Thoracic aorta (tissue), 2 donors: ENCODE measurements at places on chromosomes 1 and 21.

DNA sequence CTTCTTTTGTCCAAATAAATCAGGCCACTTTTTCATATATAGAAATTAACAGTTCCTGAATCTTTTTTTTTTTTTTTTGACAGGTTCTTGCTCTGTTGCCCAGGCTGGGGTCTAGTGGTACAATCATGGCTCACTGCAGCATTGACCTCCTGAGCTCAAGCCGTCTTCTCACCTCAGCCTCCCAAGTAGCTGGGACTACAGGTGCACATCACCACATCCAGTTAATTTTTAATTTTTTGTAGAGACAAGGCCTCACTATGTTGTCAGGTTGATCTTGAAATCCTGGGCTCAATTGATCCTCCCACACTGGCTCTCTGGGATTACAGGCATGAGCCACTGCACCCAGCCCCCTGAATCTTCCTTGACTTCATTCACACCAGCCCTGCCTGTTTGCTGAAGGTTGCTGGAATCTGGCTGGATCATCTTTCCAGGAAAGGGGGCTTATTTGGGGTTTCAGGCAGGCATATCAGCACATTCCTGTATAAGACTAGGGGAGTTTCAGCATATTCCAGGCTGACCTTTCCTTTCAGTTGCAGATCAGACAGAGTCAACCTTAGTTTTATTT, 78.2 kb upstream of the ARHGAP29 start:
- no peak for DNase-seq

DNA sequence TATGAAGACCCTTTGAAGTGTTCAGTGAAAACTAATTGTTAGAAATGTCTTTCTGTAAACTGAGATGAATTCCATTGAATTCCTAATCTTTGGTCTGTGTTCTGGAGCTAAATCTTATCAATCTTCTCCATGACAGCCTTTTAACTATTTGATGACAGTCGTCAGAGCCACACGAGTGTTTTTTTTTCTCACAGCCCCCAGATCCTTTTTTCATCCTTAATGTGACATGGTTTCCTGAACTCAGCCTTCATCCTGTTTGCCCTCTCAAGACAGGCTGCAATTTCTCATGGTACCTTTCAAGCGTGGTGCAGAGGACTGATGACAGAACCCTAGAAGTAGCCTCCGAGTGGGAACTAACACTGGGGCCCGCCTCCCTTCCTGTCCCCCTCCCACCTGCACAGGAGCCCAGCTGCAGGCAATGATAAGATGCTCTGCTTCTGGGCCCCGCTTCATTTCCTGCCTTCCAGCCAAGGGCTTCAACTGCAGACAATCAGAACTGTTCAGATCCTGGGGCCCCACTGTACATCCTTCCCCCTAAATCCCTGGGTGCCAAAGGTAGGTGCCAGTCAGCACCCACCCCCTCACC, 114.6 kb upstream of the VAV3 start:
- DNase-seq: no peak

GRCh38 chr1:113999799-114000198, 20.5 kb downstream of the OLFML3 start:
- DNase-seq: no peak

DNA sequence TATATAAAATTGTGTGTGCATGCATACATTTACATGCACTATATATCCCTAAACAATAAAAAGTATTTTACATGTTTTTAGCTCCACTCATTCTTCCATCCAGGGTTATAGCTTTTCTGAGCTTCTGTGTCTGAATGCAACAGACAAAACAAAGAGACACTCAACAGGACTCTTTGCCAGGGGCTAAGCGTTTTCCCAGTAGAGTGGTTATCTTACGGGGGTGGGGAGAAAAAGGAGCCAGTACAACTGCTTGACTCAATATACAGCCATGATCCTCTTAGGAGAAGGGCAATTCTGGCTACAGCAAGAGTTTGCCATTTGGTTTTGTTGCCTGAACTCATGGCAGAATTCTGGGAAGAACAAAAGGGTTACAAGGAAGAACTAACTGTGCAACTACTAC, 14.6 kb upstream of the PPP2R5A start:
- no peak for DNase-seq

DNA sequence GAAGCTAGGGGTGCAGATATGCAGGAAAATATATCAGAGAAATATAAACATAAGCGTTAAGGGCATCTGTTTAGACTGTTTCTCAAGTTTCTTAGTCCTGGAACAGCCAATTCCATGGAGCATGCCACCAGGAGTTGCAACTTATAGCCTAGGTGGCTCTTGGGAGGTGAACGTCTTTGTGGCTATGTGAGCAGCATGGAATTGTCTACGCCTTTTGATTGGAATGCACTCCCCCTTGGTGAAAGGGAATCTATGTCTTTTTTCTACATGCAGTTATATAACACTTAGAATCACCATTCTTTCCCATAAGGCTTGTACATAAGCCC, 12.4 kb downstream of the RCSD1 start:
- DNase-seq: no peak

GRCh38 chr1:221766210-221766609, 24.3 kb upstream of the DUSP10 start:
- DNase-seq: no peak

- no peak for DNase-seq
Measured at GRCh38 chr1:35016406-35016805, 15.3 kb downstream of the ZMYM6 start.

DNA sequence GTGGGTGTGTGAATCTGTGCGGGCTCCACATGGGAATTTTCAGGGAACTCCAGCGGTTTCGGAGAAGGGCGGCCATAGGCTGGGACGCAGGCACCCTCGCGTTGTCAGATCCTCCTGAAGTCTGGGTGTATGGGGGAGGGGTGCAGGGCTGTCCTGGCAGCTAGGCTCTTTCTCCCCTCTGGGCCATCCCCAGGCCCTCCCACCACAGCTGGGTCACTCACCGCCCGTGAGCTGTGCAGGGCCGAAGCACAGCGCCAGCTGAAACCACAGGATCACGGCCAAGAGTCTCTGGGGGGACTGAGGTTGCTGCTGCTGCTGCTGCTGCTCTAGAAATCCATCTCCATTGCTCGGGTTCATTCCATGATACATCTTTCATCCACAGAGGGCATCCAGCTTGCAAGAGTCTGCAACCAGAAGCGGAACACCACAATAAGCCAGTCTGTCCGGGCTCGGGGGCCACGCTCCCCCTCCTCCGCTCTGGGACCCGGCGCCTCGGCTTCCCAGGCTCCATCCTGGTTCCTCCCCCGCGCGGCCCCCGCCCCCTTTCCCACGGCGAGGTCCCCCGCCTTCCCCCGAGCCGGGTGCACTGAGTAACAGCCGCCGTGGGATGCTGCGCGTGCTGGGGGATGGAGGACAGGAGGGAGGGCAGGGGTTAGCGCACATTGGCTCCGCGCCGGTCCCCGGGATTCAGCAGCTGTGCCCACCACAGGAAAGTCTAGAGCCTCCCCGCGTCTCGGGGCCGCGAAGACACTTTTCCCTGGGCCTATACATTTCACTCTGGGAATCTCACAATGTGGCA, 720 bp downstream of the SUSD4 start:
- DNase-seq: no peak

GRCh38 chr1:190129366-190129765, 348.3 kb downstream of the BRINP3 start:
- no peak for DNase-seq

GRCh38 chr1:2448098-2448445, 28.0 kb upstream of the PLCH2 start:
- DNase-seq: no peak

- DNase-seq: no peak
Measured at GRCh38 chr1:157105988-157106812, 6.6 kb upstream of the ETV3L start.

- DNase-seq: no peak
Measured at GRCh38 chr1:30816211-30817076, 58.9 kb upstream of the LAPTM5 start.

DNA sequence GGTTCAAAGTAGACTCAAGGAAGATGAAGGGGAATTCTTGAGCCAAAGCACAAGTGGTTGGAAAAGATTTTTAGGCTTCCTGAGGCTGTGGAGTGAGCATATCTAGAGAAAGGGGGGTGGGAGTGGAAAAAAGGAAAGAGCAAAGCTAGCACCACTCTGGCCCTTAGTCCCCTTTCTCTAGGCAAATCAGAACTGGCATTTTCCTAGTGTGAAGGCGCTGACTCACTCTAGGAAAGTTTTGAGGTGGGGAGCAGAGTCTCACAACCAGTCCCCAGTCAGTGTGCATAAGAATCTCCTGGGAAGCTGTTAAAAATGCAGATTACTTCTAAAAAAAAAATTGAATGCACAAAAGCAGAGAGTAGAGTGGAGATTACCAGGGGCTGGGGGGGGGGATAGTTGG, 3.4 kb upstream of the GPR89B start:
- no peak for DNase-seq

DNA sequence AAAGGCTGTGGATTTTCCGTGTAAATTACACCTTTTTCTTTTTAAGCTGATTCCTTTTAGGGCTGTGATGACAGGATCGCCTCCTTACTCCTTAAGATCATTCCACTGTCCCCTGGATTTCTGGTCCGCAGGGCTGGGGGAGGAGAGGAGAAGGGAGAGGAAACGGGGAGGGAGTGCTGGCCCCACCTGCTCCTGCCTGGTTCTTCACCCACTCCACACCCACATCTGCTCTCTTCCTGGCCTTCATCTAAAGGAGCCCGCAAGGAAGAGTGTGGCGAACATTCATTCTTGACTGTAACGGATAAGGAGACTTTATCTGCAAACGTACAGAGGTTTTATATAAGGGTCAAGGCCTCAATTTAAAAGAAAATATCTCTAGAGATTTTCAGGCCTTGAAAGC, 242.0 kb downstream of the RHOU start:
- DNase-seq: no peak

GRCh38 chr1:30742300-30742962, 15.1 kb downstream of the LAPTM5 start:
- no peak for DNase-seq

DNA sequence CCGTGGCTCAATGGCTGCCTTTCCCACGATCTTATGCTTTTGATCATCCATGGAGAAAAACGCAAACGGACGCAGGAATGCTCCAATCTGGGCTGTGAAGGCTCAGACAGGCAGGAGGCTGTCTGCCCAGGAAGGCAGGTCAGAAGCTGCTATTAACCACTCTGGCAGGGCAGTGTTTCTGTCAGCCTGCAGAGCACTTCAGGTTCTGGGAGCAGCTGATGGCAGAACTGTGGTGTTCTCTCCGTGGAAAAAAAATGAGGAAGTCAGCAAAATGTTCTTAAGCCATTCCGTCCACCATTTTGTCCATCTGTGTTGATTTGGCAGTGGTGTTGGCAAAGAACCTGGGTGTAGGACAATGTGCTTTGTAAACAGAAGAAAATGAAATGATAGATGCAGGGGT, 91.7 kb downstream of the SIM2 start:
- DNase-seq: no peak

- DNase-seq: no peak
Measured at GRCh38 chr1:5601516-5601915, 390.7 kb downstream of the NPHP4 start.

GRCh38 chr1:39917825-39918224, 16.1 kb upstream of the MYCL start:
- DNase-seq: no peak

GRCh38 chr1:162470216-162470615, 27.4 kb upstream of the UHMK1 start:
- DNase-seq: no peak

DNA sequence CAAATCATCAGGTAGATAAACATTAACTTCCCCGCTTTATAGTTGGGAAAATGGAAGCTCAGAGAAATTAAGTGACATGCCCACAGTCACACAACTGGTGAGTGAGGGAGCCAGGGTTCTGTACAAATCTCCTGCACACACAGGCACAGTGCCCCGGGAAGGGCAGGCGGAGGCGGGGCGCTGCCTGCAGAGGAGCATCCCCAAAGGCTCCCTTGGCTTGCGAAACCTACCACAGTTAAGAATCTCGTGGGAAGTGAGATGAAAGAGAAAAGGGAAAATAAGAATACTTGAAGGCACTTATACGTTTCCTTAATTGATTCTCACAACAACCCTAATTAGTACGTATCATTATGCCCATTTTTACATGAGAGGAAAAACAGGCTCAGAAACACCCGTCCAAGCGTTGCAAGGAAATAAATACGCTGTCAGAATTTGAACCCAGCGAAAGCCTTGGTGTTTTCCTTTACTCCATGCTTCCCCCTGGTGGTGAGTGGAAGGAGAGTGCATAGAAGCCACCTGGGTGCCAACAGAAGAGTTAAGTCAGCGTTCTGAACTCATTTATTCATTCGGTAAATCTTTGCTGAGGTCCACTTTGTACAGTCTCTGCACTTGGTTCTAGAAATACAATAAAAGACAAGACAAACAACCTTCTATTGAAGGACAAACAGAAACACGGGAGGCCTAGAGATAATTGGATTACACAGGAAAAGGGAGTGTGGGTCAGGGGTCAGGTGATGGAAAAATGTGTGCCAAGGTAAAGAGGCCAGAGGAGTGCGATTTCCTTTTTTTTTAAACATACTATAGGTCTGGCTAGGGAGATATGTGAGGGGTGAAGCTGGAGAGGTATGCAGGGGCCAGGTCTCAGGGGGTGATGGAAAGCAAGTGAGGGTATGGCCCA, 28.4 kb downstream of the ACP6 start:
- peak; percentile 19 for DNase-seq

DNA sequence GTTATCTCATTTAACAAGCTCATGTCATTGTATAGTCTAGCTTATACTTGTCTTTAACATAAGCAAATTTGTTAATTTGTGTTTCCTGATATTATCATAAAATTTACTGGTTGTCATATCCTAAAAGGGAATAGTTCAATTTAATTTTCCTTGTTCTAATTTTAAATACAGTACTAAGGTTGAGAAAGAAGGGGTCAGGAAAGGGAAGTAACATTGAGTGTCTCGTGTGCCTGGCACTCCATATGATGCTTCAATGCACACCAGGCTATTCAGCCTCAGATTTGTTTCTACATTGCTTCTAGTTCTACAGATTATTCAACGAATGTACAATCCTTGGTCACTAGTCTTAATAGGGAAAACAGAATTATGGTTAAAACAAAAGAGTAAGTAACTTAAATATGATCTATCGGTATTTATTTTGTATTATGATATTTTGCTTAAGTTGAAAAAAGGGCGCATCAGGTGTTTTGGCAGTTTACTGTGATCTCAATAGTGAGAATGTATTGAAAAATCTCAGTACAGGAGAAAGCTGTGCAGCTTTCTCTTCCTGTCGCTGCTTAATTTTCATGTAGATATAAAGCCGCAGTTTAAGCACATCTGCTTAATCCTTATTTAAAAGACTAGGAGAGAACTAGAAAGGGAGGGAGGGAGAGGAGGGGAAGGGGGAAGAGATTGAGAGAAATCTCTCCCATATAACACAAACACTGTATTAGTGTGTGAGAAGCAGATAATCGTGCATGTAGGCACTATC, 13.0 kb downstream of the PTPRC start:
- DNase-seq: no peak

DNA sequence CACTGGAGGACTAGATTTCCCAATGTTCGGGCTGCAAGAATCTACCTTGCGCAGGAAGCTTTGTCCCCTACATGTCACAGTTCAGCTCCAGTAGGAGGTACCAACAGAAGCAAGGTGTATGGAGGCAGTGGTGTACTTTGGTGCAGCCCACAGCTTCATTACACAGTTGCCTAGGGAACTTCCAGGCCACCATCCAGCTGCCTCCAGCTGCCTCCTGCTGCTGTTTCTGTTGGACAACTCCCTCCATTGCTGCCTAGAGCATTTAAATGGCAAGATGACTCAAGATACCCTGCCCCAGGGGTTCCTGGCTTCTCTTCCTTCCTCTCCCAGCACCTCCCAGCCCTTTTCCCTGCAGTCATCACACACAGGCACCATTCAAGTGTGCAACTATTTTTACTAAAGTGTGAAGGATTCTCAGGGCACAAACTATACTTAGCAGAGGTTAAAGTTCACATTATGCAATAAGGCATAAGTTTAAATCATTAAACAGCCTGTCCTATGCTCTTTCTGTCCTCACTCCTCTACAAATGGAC, 39.0 kb upstream of the ATP1A1 start:
- DNase-seq: no peak

GRCh38 chr1:24093732-24094131, 18.2 kb downstream of the MYOM3 start:
- no peak for DNase-seq
